ENCODE measurements at places on chromosomes 1 and 21. TPM values are rescaled to one million over a fixed set of nuclear protein-coding genes. Genes with fewer than 3 reads are reported as not detected.

- no peak overlapping the region for H3K27ac ChIP-seq
- no peak for DNase-seq
- H3K4me1 ChIP-seq = peaks cover 5% of the 10 kb centered on the region
- H3K27me3 ChIP-seq = no peaks in the 10 kb centered on the region
These were observed 122.3 kb downstream of the PGBD5 start for GRCh38 chr1:230303822-230304221.

BRDT gene
- not detected for total RNA-seq

DNA sequence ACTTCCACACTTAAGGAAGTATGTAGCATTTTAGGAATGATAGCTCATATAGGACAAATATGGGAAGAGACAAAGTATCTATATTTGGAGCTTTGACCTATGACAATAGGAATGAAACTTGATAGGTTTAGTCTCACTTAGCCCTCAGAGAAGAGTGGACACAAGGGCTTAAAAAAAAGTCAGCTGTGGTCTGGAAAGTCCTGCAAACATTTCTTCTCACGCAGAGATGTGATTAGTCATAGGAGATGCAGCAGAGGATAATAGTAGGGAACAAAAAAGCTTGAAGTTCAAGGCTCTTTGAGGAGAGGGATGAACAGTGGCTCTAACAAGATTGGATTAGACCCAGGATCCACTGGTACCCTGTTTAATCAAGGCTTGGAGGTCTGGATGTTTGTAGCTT, 14.8 kb upstream of the RNF220 start:
- DNase-seq = peak; percentile 15
- H3K4me1 ChIP-seq = no peaks in the 10 kb centered on the region
- H3K27me3 ChIP-seq = peaks cover 17% of the 10 kb centered on the region
- no peak overlapping the region for H3K27ac ChIP-seq
- H3K4me3 ChIP-seq = no peak overlapping the region
- H3K36me3 ChIP-seq = no peaks in the 10 kb centered on the region

RTCA gene
- 38.9 TPM for total RNA-seq

DNA sequence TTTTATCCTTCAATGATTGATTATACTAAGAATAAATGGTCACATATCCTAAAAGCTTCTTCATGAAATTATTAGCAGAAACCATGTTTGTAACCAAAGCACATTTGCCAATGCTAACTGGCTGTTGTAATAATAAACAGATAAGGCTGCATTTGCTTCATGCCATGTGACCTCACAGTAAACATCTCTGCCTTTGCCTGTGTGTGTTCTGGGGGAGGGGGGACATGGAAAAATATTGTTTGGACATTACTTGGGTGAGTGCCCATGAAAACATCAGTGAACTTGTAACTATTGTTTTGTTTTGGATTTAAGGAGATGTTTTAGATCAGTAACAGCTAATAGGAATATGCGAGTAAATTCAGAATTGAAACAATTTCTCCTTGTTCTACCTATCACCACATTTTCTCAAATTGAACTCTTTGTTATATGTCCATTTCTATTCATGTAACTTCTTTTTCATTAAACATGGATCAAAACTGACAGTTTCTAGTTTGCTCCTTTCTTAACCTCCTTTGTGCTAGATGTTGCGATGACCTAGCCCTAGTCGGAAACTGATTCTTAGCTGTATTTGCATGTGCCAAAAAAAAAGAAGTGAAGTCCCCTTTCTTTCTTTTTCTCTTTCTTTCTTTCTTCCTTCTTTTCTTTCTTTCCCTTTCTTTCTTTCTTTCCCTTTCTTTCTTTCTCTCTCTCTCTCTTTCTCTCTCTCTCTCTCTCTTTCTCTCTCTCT, 45.1 kb downstream of the MAP3K7CL start:
- peak; percentile 56 for DNase-seq
- H3K36me3 ChIP-seq = no peaks in the 10 kb centered on the region
- H3K27ac ChIP-seq = peak overlapping the region; percentile 80
- H3K4me3 ChIP-seq = no peak overlapping the region

- no peak for DNase-seq
- H3K27me3 ChIP-seq = no peaks in the 10 kb centered on the region
- H3K27ac ChIP-seq = no peak overlapping the region
These were observed 247.5 kb downstream of the USH2A start for GRCh38 chr1:216175714-216176113.

DNA sequence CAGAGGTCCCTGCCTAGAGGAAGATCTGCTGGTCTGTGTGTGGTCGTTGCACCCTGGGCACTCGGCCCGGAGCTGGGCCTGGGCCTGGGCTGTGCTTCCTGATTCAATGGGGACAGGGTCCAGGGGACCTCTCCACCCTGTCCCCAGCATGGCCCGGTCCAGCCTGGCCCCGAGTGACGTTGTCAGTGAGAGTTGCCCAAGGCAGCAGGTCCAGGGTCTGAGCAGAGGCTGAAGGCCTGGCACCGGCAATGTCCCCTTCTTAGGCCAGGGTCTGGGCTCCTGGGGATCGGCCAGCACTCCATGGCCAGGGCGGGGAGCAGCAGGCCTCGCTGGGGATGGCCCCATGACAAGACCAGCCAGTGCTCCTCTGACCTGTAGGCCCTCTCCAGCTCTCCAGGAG, 15.6 kb upstream of the PEX10 start:
- H3K27me3 ChIP-seq = no peaks in the 10 kb centered on the region
- no peak overlapping the region for H3K27ac ChIP-seq
- H3K4me3 ChIP-seq = no peak overlapping the region
- no peaks in the 10 kb centered on the region for H3K4me1 ChIP-seq

DNA sequence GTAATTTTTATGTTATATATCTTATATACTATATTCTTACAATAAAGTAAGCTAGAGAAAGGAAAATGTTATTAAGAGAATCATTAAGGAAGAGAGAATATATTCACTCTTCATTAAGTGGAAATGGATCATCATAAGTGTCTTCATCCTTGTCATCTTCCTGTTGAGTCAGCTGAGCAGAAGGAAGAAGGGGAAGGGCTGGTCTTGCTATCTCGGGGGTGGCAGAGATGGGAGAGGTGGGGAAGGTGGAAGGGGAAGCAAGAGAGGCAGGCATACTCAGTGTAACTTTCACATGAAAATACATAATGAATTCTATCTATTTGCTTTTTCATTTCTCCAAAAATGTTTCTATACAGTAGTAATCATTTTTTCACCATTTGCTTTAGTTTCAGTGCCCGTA, 5.1 kb downstream of the DNASE2B start:
- DNase-seq = no peak
- H3K36me3 ChIP-seq = no peaks in the 10 kb centered on the region
- peaks cover 5% of the 10 kb centered on the region for H3K4me1 ChIP-seq
- no peak overlapping the region for H3K27ac ChIP-seq
- H3K27me3 ChIP-seq = no peaks in the 10 kb centered on the region

FCRL6 gene
- not detected for total RNA-seq

DNA sequence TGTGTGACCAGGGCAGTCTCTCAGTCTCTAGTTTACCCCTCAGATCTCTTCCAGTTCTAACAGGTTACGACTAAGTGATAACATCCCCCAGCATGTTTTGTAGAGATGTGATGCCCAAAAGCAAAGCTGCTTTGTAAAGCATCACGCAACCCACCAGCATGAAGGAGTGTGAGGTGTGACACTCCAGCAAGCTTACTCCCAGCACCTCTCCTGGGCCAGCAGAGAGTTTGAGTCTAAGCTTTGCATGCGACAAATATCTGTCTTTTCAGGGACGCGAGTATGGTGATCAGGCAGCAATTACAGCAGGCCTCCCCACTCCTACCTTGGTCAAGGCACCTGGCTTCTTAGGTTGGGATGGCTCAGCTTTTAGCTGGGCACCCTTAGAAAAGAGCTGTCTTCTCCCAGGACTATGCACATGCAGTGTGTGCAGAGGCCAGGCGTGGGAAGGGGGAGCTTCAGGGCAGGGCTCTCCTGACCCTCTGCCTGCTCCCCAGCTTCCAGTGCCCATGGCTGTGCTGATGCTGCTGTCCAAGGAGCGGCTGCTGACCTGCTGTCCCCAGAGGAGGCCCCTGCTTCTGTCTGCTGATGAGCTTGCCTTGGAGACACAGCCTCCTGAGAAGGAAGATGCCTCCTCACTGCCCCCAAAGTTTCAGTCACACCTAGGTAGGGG, 48.2 kb downstream of the ELK4 start:
- peaks cover 11% of the 10 kb centered on the region for H3K4me1 ChIP-seq
- H3K36me3 ChIP-seq = no peaks in the 10 kb centered on the region
- no peak for DNase-seq
- H3K27ac ChIP-seq = peak overlapping the region; percentile 50

All from hepatocyte (in vitro differentiated cells).